GM23338 (cell line): ENCODE measurements at places on chromosomes 13 and 19. TPM values are rescaled to one million over a fixed set of nuclear protein-coding genes. Genes with fewer than 3 reads are reported as not detected.

DNA sequence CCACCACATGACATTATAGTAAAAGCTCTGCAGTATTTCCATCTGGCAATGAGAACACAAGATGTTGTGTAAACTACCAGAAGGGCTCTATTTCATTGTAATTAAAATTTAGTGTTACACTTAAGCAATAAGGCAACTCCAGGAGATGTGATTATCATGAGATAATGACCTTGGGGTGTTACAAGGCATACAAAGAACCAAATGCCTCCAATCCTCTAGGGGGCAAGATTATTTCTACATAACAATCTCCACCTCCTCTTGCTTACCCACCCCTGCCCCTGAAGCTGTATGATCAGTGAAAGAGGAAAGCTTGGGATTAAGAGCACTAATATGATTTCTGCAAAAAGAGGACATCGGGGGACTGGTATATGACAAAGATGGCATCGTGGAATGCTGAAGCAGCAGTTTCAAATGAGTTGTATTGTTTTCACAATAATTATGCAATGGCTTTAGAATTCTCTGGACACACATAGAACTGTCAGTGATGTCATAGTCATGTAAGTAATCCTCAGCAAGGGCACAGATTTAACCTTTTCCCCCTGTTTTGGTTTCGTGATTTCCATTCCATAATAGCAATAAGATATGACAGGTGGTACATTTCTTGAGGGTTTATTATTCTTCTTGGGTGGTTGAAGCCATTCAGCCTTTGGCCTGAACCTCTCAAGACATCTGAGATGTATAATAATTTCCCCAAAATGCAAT lies 295.3 kb downstream of the MZT1 start:
- no peak overlapping the region for H3K27ac ChIP-seq
- no peaks in the 10 kb centered on the region for H3K36me3 ChIP-seq
- H3K4me3 ChIP-seq, result no peak overlapping the region
- peaks cover 17% of the 10 kb centered on the region for H3K4me1 ChIP-seq
- DNase-seq, result peak; percentile 43
- H3K27me3 ChIP-seq, result no peaks in the 10 kb centered on the region

The CEBPA gene
- 2.6 and 5.0 TPM in 2 replicates for total RNA-seq

DNA sequence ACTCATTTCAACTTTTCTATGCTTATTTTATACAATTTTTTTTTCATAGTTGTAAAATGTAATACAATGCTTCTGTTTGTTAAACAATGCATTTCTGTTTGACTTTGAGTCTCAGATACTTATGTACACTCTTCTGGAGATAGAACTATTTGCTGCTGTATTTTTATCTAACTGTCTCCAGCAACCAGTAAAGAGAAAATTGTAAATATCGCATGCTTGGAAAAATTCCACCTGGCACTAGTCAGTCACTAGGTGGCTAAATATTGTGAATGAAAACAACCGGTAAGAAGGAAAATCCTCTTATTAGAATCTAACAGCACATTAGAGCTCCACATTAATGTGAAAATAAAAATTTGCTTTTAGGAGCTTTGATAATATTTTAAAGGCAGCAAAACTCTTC lies 876.5 kb downstream of the PCDH9 start:
- no peaks in the 10 kb centered on the region for H3K36me3 ChIP-seq
- no peak overlapping the region for H3K27ac ChIP-seq
- no peak overlapping the region for H3K4me3 ChIP-seq
- H3K4me1 ChIP-seq, result peaks cover 3% of the 10 kb centered on the region; the same call in 1 of the 2 replicates

- H3K36me3 ChIP-seq, result no peaks in the 10 kb centered on the region
- H3K27me3 ChIP-seq, result no peaks in the 10 kb centered on the region
- no peak for DNase-seq
- no peaks in the 10 kb centered on the region for H3K4me1 ChIP-seq
- no peak overlapping the region for H3K27ac ChIP-seq
- H3K4me3 ChIP-seq, result no peak overlapping the region
Observed at GRCh38 chr13:112141643-112142400, 74.9 kb downstream of the SOX1 start.

- H3K4me1 ChIP-seq, result 0 out of 2 replicates have a peak, but pooled peaks cover 3% of the 10 kb centered on the region
- H3K4me3 ChIP-seq, result no peak overlapping the region
- no peaks in the 10 kb centered on the region for H3K27me3 ChIP-seq
- H3K27ac ChIP-seq, result no peak overlapping the region
- H3K36me3 ChIP-seq, result no peaks in the 10 kb centered on the region
Observed at GRCh38 chr13:32278426-32278825, 36.7 kb downstream of the ZAR1L start.

The HS6ST3 gene
- total RNA-seq, result 0.80 and 1.2 TPM in 2 replicates

DNA sequence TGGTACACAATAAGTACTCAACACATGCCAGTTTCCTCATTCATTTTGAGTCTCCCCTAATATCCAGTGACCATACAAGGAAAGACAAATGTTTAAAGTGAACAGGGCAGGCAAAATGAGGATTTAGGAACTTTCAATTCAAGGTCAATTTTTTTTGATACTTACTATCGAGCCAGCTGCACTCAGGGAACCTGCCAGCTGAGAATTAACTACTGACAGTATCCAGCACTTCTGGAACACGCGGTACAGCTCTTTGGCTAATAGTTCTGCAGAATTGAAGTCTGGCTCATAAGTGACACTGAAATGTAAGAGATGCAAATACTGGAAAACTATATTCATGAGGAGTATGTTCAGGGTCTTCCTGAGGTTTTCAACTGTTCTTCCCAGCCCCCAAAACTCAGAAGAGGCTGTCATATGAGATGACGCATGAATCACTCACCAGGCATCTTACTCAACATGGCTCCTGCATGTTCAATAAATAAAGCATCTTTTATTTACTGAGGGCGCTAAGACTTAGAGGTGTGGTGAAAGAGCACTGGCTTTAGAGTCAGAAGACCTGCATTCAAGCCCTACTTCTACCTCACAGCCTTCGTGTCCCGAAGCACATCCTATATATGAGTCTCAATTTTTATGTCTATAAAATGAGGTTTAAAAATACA lies 25.6 kb downstream of the RUBCNL start:
- no peaks in the 10 kb centered on the region for H3K36me3 ChIP-seq
- no peaks in the 10 kb centered on the region for H3K27me3 ChIP-seq
- no peak for DNase-seq
- 0 out of 2 replicates have a peak, but pooled peaks cover 4% of the 10 kb centered on the region for H3K4me1 ChIP-seq
- no peak overlapping the region for H3K4me3 ChIP-seq

The CALR3 gene
- total RNA-seq, result 0.66 TPM in 1 of 2 replicates, not detected in the other

- no peak for DNase-seq
- H3K27ac ChIP-seq, result no peak overlapping the region
- no peak overlapping the region for H3K4me3 ChIP-seq
- H3K4me1 ChIP-seq, result no peaks in the 10 kb centered on the region; the same call in 1 of the 2 replicates
Observed at GRCh38 chr13:44237276-44237767, 136.3 kb upstream of the SERP2 start.

DNA sequence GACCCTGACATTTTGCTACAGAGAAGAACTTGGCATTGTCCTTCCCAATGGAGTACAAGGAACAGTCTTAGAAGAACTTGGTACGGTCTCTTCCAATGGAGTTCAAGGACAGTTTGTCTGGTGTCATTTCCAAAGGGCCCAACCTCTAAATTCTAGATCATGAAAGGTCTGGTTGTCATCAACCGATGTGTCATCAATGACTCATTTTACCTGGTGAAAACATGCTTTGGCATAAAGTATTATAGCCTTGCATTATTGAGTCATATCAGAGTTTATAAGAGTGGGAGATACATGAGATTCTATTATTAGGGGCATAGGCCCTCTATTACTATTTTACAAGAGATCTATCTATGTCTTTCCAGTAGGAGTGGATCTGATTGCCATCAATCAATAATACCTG lies 4.3 kb downstream of the CYP2B6 start:
- no peaks in the 10 kb centered on the region for H3K27me3 ChIP-seq
- no peak for DNase-seq
- no peak overlapping the region for H3K4me3 ChIP-seq

The RPS19 gene
- 631 and 1,798 TPM in 2 replicates for total RNA-seq

DNA sequence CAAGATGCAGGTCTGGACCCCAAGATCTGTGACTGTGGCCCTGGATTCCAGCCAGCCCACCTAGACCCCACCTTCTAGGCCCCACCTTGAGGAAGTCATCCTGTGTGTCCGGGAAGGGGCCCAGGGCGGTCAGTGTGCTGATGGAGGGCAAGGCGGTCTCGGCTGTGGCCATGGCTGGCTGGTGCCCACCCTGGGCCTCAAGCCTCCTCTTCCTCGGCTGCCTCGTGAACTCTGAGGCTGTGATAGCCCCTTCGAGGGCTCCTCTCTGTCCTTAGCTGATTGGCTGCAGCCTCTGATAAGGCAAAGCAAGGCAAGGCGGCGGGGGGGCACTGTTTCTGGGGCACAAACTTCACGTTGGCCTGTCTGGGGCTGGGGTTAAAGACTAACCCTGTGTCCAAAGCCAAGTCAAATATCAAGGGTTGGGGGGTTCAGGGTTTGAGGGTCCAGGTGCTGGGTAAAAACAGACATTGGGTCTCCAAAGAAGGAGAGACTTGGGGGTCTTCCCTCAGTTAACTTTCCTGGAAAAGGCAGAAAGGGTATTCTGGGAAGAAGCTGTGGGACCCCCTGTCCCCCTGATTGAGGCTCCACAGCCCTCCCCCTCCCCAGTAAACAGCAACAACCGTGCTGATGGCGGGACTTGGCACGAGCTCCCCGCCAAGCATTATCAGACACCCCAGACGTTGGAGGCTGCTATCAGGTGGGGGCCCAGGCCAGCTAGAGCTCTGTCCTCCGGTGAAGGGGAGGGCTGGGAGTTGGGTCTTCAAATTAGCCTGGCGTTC lies at the start of gene KLF1:
Gene KLF1 (minus strand): TSS at position 233 of the 779 bp plus-strand sequence. CDS start 61 bp downstream, at position 172.
- no peak within 1 kb of the TSS for H3K27ac ChIP-seq
- H3K27me3 ChIP-seq, result peaks cover 18% of the 10 kb centered on the region
- peaks cover 4% of the 10 kb centered on the region; the same call in 1 of the 2 replicates for H3K4me1 ChIP-seq
- DNase-seq, result no peak
- H3K36me3 ChIP-seq, result no peaks in the 10 kb centered on the region
- H3K4me3 ChIP-seq, result peak within 1 kb of the TSS; percentile 93

The CPB2 gene
- total RNA-seq, result not detected in 2 replicates

The PGLYRP2 gene
- not detected in 2 replicates for total RNA-seq

The SOX1 gene
- total RNA-seq, result 0.04 and 0.17 TPM in 2 replicates

DNA sequence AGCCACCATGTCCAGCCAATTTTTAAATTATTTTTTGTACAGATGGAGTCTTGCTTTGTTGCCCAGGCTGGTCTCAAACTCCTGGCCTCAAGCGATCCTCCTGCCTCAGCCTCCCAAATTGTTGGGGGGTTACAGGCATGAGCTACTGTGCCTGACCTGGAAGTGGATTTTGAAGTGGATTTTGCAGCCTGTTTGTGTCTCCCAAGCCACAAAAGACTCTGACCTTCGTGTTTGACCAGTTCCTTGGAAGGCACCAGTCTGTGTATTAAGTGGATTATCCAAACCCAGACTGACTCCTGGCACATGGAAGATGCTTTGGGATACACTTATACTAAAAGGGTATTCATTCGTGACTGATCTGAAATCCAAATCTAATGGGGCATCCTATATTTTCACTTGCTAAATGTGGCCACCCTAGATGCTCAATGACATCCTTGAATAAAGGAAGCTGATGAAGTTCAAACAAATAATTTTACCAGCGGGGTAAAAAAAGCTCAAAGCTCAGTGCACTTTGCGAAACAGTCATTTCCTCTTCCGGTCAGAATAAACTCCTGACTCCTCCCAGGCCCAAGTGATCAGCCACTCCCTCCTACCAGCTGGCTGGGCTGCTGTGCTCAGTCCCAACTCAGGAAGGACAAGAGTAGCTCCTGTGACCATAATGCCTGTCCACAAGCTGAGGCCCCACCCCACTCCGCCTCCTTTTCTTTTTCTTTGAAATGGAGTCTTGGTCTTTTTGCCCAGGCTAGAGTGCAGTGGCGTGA lies 32.6 kb upstream of the GATAD2A start:
- H3K27me3 ChIP-seq, result no peaks in the 10 kb centered on the region
- peak; percentile 65 for DNase-seq
- H3K4me3 ChIP-seq, result no peak overlapping the region
- peaks cover 3% of the 10 kb centered on the region; the same call in 1 of the 2 replicates for H3K4me1 ChIP-seq
- H3K27ac ChIP-seq, result no peak overlapping the region

- H3K4me1 ChIP-seq, result 0 out of 2 replicates have a peak, but pooled peaks cover 4% of the 10 kb centered on the region
- no peaks in the 10 kb centered on the region for H3K27me3 ChIP-seq
- no peaks in the 10 kb centered on the region for H3K36me3 ChIP-seq
- no peak for DNase-seq
Observed at GRCh38 chr13:95239283-95239682, 62.0 kb downstream of the ABCC4 start.

The NLRP9 gene
- total RNA-seq, result not detected in 2 replicates

DNA sequence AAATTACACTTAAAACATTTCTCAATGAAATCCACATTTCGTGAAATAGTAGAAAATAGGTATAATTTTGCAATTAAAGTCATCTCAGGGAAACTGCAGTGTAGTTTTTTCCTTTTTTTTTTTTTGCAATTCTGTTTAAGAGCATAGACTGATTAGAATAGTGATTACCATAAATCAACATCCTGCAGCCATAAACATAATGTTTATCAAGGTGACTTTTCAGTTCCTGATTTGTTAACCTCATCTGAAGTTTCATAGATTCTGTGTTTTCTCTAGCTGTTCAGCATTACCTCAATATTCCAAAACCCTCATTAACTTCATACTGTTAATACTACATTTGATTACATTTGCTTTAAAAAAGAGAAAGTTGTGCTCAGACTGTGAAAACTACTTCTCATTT lies 286.3 kb upstream of the DACH1 start:
- peaks cover 13% of the 10 kb centered on the region for H3K4me1 ChIP-seq
- no peaks in the 10 kb centered on the region for H3K36me3 ChIP-seq
- no peak for DNase-seq
- H3K27me3 ChIP-seq, result no peaks in the 10 kb centered on the region
- H3K27ac ChIP-seq, result no peak overlapping the region

GRCh38 chr13:70784207-70784989 lies 676.1 kb upstream of the KLHL1 start:
- H3K4me3 ChIP-seq, result no peak overlapping the region
- H3K4me1 ChIP-seq, result no peaks in the 10 kb centered on the region
- no peaks in the 10 kb centered on the region for H3K27me3 ChIP-seq
- no peaks in the 10 kb centered on the region for H3K36me3 ChIP-seq

The KEAP1 gene
- total RNA-seq, result 71.5 and 77.5 TPM in 2 replicates

DNA sequence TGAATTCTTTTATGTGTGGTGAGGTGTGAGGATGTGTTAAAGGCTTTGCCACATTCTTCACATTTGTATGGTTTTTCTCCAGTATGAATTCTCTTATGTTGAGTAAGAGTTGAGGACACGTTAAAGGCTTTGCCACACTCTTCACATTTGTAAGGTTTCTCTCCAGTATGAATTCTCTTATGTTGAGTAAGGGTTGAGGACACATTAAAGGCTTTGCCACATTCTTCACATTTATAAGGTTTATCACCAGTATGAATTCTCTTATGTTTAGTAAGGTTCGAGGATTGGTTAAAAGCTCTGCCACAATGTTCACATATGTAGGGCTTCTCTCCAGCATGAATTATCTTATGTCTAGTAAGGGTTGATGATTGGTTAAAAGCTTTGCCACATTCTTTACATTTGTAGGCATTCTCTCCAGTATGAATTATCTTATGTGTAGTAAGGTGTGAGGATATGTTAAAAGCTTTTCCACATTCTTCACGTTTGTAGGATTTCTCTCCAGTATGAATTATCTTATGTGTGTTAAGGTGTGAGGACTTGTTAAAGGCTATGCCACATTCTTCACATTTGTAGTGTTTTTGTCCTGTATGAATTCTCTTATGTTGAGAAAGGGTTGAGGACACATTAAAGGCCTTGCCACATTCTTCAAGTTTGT lies 27.1 kb downstream of the ZNF724 start:
- no peak for DNase-seq
- no peaks in the 10 kb centered on the region for H3K4me1 ChIP-seq
- no peak overlapping the region for H3K27ac ChIP-seq
- H3K27me3 ChIP-seq, result no peaks in the 10 kb centered on the region

- H3K27ac ChIP-seq, result no peak within 1 kb of the TSS
- peaks cover 47% of the 10 kb centered on the region for H3K27me3 ChIP-seq
- H3K4me3 ChIP-seq, result no peak within 1 kb of the TSS
Observed at GRCh38 chr19:58352760-58353671, at the start of gene A1BG. A1BG (minus strand) TSS chr19:58353492; CDS start chr19:58353437, 55 bp downstream.

The OR4F17 gene
- not detected in 2 replicates for total RNA-seq
